Esophagus muscularis mucosa (tissue), 4 donors: ENCODE measurements at places on chromosomes 2 and 18. TPM values are rescaled to one million over a fixed set of nuclear protein-coding genes. Genes with fewer than 3 reads are reported as not detected.

KHK gene
- total RNA-seq, result 6.3 TPM

LOXHD1 gene
- total RNA-seq, result not detected

BOLL gene
- total RNA-seq, result not detected

FEZ2 gene
- total RNA-seq, result 48.5 TPM

NPAS2 gene
- total RNA-seq, result 34.5 TPM

FASTKD1 gene
- total RNA-seq, result 12.2 TPM

REG3G gene
- total RNA-seq, result not detected

DNA sequence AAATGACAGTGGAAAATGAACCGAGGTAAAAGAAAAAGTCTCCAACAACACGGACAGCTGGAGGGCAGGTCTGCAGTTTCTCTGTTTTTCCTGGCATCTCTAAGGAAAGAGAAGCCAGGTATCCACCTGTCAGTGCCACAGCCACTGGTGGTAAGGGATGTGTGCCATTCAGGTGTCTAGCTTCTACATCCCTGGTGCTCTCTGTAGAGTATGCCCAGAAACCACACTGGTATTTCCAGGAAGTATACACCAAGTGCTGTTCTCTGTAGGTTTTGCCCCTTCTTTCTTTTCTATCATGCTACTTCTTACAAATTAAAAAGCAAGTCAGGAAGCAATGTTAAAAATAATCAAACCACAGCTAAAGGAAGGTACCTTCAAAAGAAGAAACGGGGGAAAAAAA lies 7.6 kb upstream of the AGFG1 start:
- DNase-seq, result no peak
- H3K27me3 ChIP-seq, result no peaks in the 10 kb centered on the region
- no peak overlapping the region for H3K27ac ChIP-seq
- no peak overlapping the region for H3K4me3 ChIP-seq

DNA sequence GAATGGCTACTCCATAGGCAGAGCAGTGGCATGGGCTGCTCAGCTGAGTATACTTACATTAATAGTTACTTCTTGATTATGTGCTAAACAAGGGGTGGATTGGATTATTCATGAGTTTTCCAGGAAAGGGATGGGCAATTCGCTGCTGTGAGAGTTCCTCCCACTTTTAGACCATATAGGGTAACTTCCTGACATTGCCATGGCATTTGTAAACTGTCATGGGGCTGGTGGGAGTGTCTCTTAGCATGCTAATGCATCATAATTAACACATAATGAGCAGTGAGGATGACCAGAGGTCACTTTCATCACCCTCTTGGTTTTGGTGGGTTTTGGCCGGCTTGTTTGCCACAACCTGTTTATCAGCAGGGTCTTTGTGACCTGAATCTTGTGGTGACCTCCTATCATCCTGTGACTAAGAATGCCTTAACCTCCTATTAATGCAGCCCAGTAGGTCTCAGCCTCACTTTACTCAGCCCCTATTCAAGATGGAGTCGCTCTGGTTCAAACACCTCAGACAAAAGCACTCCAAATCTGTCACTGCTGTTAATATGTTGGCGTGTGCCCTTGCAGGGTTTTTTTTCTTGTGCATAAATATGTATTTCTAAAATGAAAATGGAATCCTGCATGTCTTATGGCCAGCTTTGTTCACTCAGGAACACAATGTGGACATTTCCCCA lies 56.0 kb downstream of the CYBRD1 start:
- no peaks in the 10 kb centered on the region for H3K4me1 ChIP-seq
- DNase-seq, result peak; percentile 74
- H3K27ac ChIP-seq, result no peak overlapping the region
- no peak overlapping the region for H3K4me3 ChIP-seq

GRCh38 chr2:178962805-178963433 lies 87.0 kb downstream of the CCDC141 start:
- H3K4me1 ChIP-seq, result no peaks in the 10 kb centered on the region
- no peak for DNase-seq
- no peaks in the 10 kb centered on the region for H3K27me3 ChIP-seq
- no peak overlapping the region for H3K4me3 ChIP-seq
- H3K36me3 ChIP-seq, result no peaks in the 10 kb centered on the region
- no peak overlapping the region for H3K27ac ChIP-seq

DNA sequence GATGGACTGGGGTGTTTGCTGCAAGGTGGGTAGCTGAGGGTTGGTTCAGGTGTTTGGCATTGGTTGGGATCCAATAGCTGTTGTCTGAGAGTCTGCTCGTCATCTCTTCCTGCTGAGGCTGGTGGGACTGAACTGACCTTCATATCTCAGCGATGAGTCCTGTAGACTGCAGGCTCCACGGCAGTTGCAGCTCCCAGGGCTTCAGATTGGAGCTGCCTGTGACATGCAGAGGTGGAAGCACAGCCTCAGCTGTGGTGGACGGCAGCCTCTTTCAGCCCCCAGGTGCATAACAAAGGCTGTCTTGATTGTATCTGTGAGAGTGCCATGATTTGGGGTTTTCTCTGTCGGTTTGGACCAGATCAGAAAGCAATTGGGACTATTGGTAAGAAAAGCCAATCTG lies 3.9 kb upstream of the IL1R2 start:
- no peak for DNase-seq
- peaks cover 6% of the 10 kb centered on the region for H3K4me1 ChIP-seq
- H3K36me3 ChIP-seq, result no peaks in the 10 kb centered on the region

DNA sequence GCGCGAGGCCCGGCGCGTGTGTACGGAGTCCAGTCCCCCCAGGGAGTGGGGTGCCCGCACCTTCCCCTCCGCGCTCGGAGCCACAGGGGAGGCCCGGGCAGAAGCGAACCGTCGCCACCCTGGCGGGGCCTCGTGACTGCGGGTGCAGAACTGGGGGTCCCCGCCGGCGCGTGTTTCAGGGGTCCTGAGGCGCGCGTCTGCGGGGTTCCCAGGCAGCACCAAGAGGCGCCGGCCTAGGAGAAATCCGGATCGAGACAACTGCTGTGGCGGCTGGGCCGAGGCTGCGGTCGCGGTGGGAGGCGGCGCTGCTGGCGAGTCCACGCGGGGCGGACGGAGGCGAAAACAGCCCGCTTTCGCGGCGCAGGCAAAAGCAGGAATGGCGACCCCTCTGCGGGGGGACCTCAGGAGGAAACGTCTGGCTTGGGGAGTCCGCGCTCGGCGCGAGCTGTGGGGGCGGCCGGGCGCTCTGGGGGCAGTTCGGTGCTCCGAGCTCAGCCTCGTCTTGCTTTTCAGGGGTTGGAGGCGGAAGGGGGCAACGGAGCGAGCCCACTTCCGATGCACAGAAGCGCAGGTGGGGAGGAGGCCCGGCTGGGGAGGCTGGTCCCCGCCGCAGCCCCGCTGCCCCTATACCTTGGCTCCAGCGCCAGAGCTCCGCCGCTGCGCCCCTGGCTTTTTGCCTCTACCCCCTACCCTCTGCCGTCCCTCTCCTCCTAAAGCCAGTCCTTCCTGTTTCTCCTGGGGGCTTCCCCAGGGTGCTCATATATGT lies 81.5 kb upstream of the LDLRAD4 start:
- no peak for DNase-seq
- H3K27me3 ChIP-seq, result peaks cover 43% of the 10 kb centered on the region
- H3K36me3 ChIP-seq, result no peaks in the 10 kb centered on the region

- DNase-seq, result no peak
- H3K27ac ChIP-seq, result no peak overlapping the region
- H3K4me3 ChIP-seq, result no peak overlapping the region
- no peaks in the 10 kb centered on the region for H3K36me3 ChIP-seq
- peaks cover 33% of the 10 kb centered on the region for H3K4me1 ChIP-seq
- no peaks in the 10 kb centered on the region for H3K27me3 ChIP-seq
Measured at GRCh38 chr18:7812431-7813063, 245.4 kb downstream of the PTPRM start.

DNA sequence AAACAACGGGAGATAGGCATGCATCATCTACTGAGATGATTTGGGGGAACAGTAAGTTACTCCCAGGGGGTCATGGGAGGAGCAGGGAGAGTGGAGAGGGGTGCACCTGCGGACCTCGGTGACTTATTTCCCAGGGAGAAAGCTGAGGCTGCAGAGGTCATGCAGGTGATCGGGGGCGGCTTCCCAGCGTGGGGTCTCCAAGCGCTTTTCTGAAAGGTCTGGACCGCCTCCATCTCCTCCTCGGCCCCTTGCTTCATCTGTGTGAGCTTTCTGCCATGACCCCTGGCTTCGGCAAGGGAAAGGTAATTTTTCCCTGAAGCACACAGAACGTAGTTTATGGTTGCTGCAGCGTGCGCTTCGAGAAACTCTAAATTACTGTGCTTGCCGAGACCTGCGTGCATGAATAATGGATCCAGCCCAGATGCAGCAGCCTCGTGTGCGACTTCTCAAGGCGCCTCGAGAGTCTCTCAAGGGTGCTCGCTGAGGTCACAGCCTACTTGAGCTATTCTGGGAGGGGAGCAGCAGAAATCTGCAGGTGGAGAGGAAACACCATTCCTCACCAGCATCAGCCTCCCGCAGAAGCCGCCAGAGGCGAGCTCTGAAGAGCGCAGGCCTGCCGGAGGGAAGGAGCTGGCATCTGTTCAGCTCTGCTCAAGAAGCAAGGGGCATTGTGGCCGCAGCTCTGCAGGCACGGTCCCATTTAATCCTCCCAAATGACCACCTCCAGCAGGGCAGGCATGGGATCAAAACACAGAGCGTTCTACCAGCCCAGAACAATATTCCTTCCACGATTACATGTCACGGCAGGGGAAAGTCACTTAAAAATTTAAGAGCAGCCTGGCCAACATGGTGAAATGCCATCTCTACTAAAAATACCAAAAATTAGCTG lies 308.4 kb upstream of the MYT1L start:
- H3K27ac ChIP-seq, result no peak overlapping the region
- H3K4me1 ChIP-seq, result no peaks in the 10 kb centered on the region
- H3K27me3 ChIP-seq, result peaks cover 8% of the 10 kb centered on the region

GRCh38 chr2:219748671-219749570 lies 121.5 kb downstream of the SLC4A3 start:
- no peak overlapping the region for H3K27ac ChIP-seq
- H3K27me3 ChIP-seq, result no peaks in the 10 kb centered on the region
- H3K4me1 ChIP-seq, result peaks cover 10% of the 10 kb centered on the region
- no peak overlapping the region for H3K4me3 ChIP-seq

DNA sequence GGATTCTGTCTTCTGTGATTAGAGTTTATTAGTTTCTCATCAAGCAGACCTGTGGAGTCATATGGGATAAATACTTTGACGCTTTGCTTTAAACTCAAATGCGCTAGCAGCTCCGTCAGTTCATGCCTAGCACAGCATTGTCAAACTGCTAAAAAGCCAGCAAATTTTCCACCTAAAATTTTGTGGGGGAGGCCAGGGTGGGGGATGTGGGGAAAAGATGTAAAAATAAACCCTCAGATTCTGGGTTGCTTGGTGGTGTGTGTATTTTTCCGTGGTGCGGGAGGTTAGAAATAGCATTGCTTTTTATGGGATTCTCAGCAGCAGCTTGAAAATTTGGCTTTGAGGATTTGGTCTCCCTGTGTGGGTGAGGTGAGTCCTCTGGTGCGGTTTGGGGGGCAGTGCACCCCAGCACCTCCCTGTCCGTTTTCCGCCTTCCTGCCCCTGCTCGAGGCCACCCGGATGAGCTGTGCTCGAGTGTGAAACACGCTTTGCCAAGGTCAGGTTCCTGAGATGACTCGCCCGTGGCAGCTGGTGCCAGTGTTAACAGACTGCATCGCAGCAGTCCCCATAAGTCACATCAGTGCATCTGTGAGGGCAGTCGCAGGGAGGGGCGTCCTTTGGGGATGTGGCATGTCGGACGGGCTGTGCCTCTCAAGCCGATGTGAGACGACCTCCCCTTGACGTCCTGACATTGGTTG lies 65.9 kb downstream of the LDLRAD4 start:
- H3K4me3 ChIP-seq, result peak overlapping the region; percentile 13
- peaks cover 15% of the 10 kb centered on the region for H3K4me1 ChIP-seq
- DNase-seq, result no peak
- H3K36me3 ChIP-seq, result peaks cover 8% of the 10 kb centered on the region
- no peaks in the 10 kb centered on the region for H3K27me3 ChIP-seq

GRCh38 chr2:174829550-174829949 lies 65.3 kb upstream of the CHRNA1 start:
- peaks cover 36% of the 10 kb centered on the region for H3K4me1 ChIP-seq
- H3K36me3 ChIP-seq, result no peaks in the 10 kb centered on the region
- H3K27me3 ChIP-seq, result no peaks in the 10 kb centered on the region
- no peak overlapping the region for H3K27ac ChIP-seq
- no peak overlapping the region for H3K4me3 ChIP-seq
- no peak for DNase-seq

DNA sequence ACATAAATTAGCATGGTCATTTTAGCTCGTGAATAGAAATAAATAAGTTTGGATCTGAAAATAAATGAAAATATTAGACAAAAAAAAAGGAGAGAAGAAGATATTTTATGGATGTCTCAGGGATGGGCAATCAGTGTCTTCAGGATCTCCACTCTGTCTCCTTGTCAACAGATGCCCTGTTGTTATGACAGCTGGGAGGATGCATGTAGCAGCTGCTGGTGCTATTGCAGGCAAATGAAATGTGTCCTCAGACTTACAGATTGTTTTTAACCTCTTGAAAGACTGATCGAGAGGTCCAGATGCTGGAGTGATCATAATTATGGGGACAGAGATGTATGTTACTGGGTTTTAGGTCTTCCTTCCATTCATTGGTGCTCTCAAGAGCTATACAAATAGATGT lies 24.7 kb upstream of the ARL4C start:
- H3K27me3 ChIP-seq, result no peaks in the 10 kb centered on the region
- no peaks in the 10 kb centered on the region for H3K36me3 ChIP-seq
- DNase-seq, result no peak
- H3K27ac ChIP-seq, result no peak overlapping the region

DNA sequence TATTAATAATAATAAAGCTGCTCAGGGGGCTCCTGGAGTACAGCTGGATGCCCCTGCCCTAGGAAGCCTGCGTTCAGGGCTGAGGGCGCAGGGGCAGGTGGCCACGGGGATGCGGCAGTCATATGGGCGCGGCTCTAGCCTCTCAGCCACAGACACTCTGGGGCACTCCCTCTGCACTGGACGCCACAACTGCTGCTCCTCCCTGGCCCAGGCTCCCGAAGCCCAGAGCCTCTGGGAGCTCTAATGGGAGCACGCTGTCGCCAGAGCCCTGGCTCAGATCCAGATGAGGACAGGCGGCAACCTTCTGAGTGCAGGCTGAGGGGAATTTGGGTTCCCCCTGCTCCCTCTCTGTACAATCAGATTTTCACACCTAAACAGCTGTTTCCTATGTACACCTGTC lies 93.6 kb downstream of the MTCL1 start:
- H3K36me3 ChIP-seq, result no peaks in the 10 kb centered on the region
- no peak overlapping the region for H3K4me3 ChIP-seq

GRCh38 chr18:3529077-3529476 lies 79.1 kb downstream of the TGIF1 start:
- no peak for DNase-seq
- no peaks in the 10 kb centered on the region for H3K27me3 ChIP-seq
- H3K4me3 ChIP-seq, result no peak overlapping the region
- no peak overlapping the region for H3K27ac ChIP-seq
- H3K36me3 ChIP-seq, result no peaks in the 10 kb centered on the region
- no peaks in the 10 kb centered on the region for H3K4me1 ChIP-seq
